Kidney capillary endothelial cell (primary cell): ENCODE measurements at places on chromosomes 16 and 17.

- no peak for DNase-seq
These were observed 92.0 kb downstream of the ABCA8 start for GRCh38 chr17:68863091-68863652.

GRCh38 chr17:66541461-66542128 lies 239.2 kb downstream of the PRKCA start:
- DNase-seq: no peak

DNA sequence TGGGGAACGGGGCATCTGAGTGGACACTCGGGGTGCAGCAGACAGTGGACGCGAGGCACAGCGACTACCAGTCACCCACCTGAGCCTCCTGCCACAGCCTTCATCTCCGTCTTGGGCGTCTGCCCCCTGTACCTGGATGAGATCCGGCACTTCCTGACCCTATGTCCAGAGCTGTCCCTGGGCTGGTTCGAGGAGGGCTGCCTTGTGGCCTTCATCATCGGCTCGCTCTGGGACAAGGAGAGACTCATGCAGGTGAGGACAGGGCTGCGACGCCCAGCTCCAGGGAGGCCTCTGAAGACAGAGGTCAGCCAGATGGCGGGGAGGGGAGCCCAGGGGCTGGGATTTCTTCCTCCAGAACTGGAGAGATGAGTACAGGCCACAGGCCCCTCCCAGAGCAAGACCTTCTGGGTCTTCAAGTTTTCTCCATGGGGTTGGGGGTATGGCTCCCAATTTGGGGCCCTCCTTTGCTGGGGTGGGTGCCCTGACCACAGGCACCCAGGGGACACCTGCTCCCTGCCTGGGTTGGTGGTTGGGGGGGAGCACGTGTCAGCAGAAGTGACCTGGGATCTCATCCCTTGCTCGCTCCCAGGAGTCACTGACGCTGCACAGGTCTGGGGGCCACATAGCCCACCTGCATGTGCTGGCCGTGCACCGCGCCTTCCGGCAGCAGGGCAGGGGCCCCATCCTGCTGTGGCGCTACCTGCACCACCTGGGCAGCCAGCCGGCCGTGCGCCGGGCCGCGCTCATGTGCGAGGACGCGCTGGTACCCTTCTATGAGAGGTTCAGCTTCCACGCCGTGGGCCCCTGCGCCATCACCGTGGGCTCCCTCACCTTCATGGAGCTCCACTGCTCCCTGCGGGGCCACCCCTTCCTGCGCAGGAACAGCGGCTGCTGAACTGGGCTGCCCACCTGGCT lies 1.9 kb downstream of the AANAT start:
- no peak for DNase-seq

GRCh38 chr16:27624154-27625049 lies 74.5 kb downstream of the KATNIP start:
- no peak for DNase-seq
